ENCODE measurements at places on chromosomes 1 and 21. TPM values are rescaled to one million over a fixed set of nuclear protein-coding genes. Genes with fewer than 3 reads are reported as not detected.

The IL19 gene
- not detected for total RNA-seq

The FCRL5 gene
- total RNA-seq, result not detected

The ARTN gene
- 0.46 TPM for total RNA-seq

The SFN gene
- 575 TPM for total RNA-seq

The CHI3L2 gene
- total RNA-seq, result 0.49 TPM

The TMEM82 gene
- not detected for total RNA-seq

The BCAR3 gene
- 77.8 TPM for total RNA-seq

The SH2D1B gene
- total RNA-seq, result 0.12 TPM

The GSTM1 gene
- total RNA-seq, result not detected

The DCDC2B gene
- not detected for total RNA-seq

The SLC5A9 gene
- total RNA-seq, result 0.03 TPM

The AGO3 gene
- 8.1 TPM for total RNA-seq

The PRDM16 gene
- 0.45 TPM for total RNA-seq

The OR2L2 gene
- total RNA-seq, result not detected

The KPRP gene
- not detected for total RNA-seq

The FABP3 gene
- not detected for total RNA-seq

The CYP4B1 gene
- total RNA-seq, result not detected

The SLC45A1 gene
- total RNA-seq, result 7.2 TPM

The TAS1R1 gene
- total RNA-seq, result not detected

The RNF186 gene
- total RNA-seq, result not detected

The CSF3R gene
- not detected for total RNA-seq

The LCE1E gene
- not detected for total RNA-seq

The CDC14A gene
- total RNA-seq, result 2.0 TPM

The SYT14 gene
- 0.07 TPM for total RNA-seq

The ERI3 gene
- total RNA-seq, result 60.2 TPM

The RNU1-3 gene
- 9.0 TPM for total RNA-seq

The LYPD8 gene
- 0.20 TPM for total RNA-seq

The ALPL gene
- 0.47 TPM for total RNA-seq

The KIAA0040 gene
- 0.95 TPM for total RNA-seq

The RGS5 gene
- total RNA-seq, result 0.91 TPM

The GBP5 gene
- total RNA-seq, result not detected

The DNAJB4 gene
- total RNA-seq, result 38.2 TPM

The KLF17 gene
- total RNA-seq, result 0.43 TPM

The VASH2 gene
- total RNA-seq, result 3.7 TPM

The GBP4 gene
- total RNA-seq, result not detected

The HSF2BP gene
- total RNA-seq, result 1.8 TPM

The GNG4 gene
- total RNA-seq, result 15.7 TPM

The RABGGTB gene
- total RNA-seq, result 64.8 TPM

The NEXN gene
- 6.1 TPM for total RNA-seq

The RAVER2 gene
- total RNA-seq, result 5.1 TPM

The SPRR3 gene
- total RNA-seq, result not detected

The PARP1 gene
- total RNA-seq, result 108 TPM

The ANGPTL7 gene
- not detected for total RNA-seq

The ANXA9 gene
- total RNA-seq, result 0.95 TPM

The TRAF3IP3 gene
- not detected for total RNA-seq
